Right lung (tissue), 10 donors: ENCODE measurements at places on chromosomes 16 and 17. TPM values are rescaled to one million over a fixed set of nuclear protein-coding genes. Genes with fewer than 3 reads are reported as not detected.

- DNase-seq, result no peak
Observed at GRCh38 chr16:11379420-11379819, 34.2 kb downstream of the RMI2 start.

GRCh38 chr17:12985431-12986293, 32.2 kb downstream of the ELAC2 start:
- no peak for DNase-seq

GRCh38 chr17:30848021-30848420, 16.3 kb downstream of the ATAD5 start:
- no peak for DNase-seq

DNA sequence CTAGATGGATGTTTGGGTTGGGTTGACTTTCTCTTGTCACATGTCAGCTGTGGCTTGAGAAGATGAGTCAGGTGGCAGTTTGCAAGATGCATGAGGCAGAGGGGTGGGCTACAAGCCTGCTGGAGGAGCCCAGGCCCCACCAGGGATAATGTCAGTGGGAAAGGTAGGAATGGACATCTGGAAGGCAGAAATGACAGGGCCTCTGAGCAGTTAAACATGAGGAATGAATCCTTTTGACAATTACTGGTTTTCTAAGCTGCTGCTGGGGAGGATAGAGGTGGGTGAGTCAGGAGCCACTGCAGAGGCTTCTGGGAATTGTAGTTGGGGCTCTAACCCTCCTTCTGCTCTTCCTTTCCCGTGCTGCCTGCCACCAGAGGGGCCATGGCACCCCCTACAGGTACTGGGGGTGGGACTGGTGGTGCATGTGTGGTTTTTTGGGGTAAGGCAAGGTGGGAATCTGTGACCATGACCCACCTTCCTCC, 15.7 kb downstream of the SLC52A1 start:
- DNase-seq, result no peak

- no peak for DNase-seq
Observed at GRCh38 chr17:83046448-83047181, 32.8 kb upstream of the METRNL start.

DNA sequence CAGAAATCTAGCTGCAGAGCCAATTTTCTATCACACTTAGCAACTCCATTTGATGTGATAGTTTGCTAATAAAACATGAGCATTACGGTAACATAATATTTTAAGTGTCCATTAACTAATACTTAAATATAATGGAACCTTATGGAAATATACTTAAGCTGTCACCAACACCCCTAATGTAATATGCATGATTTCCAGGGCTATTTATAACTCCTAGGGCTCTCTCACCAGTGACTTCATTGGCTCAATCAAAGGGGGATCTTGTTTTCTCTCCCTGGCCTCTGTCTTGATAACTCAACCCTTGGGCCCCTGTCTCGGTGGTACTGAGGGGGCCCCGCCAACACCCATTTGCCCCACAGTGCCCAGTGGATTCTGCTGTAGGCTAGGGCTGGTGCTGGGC, 170.4 kb downstream of the SALL1 start:
- no peak for DNase-seq

- DNase-seq, result no peak
Observed at GRCh38 chr17:62791767-62792446, 16.2 kb downstream of the MARCHF10 start.

GRCh38 chr16:57600048-57600835, 28.2 kb upstream of the ADGRG1 start:
- DNase-seq, result no peak

The CACNG1 gene
- 11.2 TPM for polyA plus RNA-seq
